Stimulated activated CD4-positive, alpha-beta T cell treated with anti-CD3 and anti-CD28 coated beads, Interleukin-2, amount 100 ng/mL, for 4 hours (primary cell): ENCODE measurements at places on chromosomes 3 and 15.

GRCh38 chr15:41483115-41483514, 10.6 kb upstream of the ITPKA start:
- DNase-seq, result no peak

- no peak for DNase-seq
These were observed 55.7 kb downstream of the PXYLP1 start for GRCh38 chr3:141287326-141287725.

DNA sequence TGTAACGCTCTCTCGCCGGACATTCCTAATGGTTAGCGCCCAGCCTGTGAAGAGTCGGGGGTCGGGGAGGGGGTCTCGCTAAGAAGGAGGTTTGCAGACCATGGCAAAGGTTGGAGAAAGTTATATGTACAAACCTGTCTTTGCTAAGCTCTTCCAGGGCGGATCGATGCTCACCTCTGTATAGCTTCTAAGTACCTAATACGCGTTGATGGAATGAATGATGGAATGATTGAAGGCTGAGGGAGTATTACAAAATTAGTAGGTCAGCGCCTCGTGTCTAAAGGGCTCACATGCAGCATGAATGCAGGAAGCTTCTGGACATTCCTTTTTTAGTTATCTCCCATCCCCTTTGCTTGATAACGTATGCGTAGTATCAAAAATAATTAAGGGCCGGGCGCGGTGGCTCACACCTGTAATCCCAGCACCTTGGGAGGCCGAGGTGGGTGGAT, 305 bp upstream of the KPNA1 start:
- no peak for DNase-seq

GRCh38 chr3:126338790-126339288, 18.4 kb downstream of the KLF15 start:
- DNase-seq, result no peak

GRCh38 chr3:51813539-51813938, 34.5 kb upstream of the IQCF6 start:
- DNase-seq, result no peak

GRCh38 chr3:77935418-77935817, 895.5 kb downstream of the ROBO2 start:
- no peak for DNase-seq

DNA sequence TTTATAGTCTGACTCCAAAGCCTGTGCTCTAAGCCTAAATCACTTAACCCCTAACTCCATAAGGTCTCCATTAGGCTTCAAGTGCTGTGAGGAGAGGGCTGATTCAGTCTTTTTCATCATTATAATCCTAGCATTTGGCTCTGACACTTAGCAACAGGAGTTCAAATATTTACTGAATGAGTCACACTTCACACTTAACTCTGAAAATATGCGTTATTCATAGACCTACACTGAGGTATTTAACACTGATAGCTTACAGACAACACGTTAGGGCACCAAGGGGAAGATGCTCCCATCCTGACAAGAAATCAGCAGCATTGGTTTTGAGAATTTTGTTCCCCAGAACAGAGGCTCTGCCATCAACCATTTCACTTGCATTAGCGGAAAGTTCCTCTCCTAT, 53.5 kb downstream of the MSL2 start:
- no peak for DNase-seq

DNA sequence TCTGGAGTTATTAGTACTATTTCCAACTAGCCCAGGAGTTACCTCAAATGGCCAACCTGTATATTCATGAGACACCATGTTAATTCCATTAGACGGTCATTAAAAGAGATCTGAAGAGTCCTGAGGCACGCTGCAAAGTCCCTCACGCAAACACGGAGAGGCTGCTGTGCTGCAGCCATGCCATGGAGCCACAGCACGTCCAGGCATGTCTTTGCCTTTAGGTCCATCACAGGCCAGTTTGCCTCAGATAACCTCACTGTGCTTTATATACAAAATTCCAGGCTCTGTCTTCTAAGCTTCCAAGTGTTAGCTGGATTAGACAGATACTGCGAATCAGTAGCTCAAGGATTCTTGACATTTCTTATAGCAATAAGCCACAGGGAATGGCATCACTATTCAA, 9.8 kb upstream of the PLAAT1 start:
- no peak for DNase-seq

DNA sequence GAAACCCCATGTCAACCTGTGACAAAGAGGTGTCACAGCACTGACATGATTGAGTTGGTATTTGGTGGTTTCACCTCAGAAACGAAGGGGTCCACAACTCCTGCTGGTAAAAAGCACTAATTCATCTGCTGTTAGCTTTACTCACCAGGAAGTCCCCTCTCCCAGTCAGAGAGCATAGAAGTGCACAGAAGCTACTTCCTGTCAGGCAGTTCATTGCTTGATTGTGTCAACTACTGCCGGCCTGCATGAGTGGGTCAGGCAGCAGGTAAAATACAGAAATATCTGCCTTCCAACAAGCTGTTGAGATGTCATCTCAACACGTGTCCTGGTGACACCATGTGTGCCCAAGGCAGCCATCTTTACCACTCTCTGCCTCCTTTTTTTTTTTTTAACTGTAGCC, 596.6 kb upstream of the NR2F2 start:
- DNase-seq, result no peak

DNA sequence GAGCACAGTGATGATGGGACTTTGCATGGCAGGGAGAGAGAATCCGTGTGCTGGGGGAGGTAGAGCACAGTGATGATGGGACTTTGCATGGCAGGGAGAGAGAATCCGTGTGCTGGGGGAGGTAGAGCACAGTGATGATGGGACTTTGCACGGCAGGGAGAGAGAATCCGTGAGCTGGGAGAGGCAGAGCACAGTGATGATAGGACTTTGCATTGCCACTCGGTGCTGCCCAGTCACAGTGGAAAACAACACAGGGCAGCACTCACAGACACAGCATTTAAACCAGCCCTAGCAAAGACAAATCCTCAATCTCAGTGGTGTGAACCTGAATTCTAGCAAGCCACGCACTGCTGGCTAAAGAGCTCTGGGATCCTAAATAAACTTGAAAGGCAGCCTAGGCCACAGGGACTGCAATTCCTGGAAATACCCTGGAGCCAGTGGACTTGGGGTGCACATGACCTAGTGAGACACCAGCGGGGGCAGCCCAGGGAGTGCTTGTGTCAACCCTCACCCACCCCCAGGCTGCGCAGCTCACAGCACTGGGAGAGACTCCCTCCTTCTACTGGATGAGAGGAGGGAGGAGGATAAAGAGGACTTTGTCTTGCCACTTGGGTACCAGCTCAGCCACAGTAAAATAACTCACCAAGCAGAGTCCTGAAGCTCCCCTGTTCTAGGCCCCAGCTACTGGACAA, 23.4 kb upstream of the TNK2 start:
- DNase-seq, result no peak

- no peak for DNase-seq
These were observed 142.3 kb downstream of the ZIC1 start for GRCh38 chr3:147551491-147551890.

DNA sequence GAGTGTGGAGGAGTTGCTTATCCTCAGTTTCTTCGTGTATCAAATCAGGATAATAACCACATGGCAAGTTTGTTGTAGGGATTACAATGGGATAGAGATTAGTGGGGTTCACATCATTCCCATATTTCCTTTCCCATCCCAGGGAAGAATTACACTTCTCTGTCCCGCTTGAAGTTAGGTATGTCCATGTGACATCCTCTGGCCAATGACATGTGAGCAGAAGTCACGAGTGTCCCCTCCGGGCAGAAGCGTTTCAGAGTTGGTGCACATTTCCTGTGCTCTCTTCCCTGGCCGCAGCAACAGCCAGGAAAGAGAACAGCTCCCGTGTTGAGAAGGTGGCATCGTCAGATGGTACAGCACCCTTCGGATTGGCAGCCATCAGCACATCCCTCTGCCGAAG, 36.7 kb upstream of the HES1 start:
- DNase-seq, result no peak
